Heart right ventricle (tissue), 16 donors: ENCODE measurements at places on chromosomes 1 and 21. TPM values are rescaled to one million over a fixed set of nuclear protein-coding genes. Genes with fewer than 3 reads are reported as not detected.

The UAP1 gene
- total RNA-seq, result 24.5 TPM

The CHI3L1 gene
- not detected for total RNA-seq

The PKP1 gene
- total RNA-seq, result 0.15 TPM

The NR5A2 gene
- 0.96 TPM for total RNA-seq
